Left renal cortex interstitium (tissue), 4 donors: ENCODE measurements at places on chromosomes 4 and X. TPM values are rescaled to one million over a fixed set of nuclear protein-coding genes. Genes with fewer than 3 reads are reported as not detected.
A peak's percentile ranks its signal among the peaks of the same experiment; 100 is the strongest.

Gene SGMS2
- polyA plus RNA-seq, result 15.1 TPM

Gene STATH
- 0.41 TPM for polyA plus RNA-seq

- DNase-seq, result no peak
These were observed 1.3 kb upstream of the SOWAHD start for GRCh38 chrX:119756926-119757635.

DNA sequence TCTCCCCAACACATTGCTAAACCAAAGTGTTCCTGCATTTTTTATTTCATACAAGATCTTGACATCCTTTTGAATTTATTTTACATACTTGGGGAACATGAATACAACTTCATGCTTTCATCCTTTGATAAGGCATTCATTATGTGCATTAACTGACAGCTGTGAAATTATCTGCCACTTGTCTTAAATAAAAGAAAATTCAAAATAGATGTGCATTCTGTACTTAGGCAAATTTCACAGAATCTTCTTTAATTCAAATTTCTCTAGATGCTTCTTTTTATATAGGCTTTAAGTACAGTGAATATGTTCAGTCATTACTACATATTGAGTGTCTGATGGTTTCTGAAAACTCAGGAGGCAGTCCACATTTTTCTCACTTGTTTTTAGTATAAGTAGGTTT, 518.1 kb downstream of the EPHA5 start:
- no peak for DNase-seq

DNA sequence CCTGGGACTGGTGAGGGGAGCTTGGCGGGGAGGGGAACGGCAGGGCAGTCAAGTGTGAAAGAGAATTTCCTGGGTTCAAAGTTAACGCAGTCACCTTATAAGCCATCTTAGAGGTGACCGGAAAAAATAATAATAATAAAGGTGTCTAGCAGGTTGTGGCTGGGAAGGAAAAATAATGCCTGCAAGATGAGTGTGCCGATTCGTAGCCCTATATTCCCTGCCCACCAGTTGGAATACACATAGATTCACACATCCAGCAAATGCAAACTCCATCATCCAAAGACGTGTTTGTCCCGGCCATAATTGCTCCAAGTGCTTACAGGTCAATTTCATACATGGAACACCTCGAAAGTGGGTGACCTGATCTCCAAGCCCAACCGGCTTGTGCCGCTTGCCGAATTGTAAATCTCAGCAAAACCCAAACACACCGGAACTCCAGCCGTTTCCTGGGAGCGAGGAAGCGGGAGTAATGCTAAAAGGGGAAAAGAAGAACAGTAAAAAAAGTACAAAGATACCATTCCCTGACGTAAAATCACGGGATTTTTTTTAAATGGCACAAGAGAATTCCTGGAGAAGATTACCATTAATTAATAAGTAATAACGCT, 1.3 kb upstream of the FAT1 start:
- DNase-seq, result peak; percentile 56
